ENCODE measurements at places on chromosomes 12 and 14. TPM values are rescaled to one million over a fixed set of nuclear protein-coding genes. Genes with fewer than 3 reads are reported as not detected.

DNA sequence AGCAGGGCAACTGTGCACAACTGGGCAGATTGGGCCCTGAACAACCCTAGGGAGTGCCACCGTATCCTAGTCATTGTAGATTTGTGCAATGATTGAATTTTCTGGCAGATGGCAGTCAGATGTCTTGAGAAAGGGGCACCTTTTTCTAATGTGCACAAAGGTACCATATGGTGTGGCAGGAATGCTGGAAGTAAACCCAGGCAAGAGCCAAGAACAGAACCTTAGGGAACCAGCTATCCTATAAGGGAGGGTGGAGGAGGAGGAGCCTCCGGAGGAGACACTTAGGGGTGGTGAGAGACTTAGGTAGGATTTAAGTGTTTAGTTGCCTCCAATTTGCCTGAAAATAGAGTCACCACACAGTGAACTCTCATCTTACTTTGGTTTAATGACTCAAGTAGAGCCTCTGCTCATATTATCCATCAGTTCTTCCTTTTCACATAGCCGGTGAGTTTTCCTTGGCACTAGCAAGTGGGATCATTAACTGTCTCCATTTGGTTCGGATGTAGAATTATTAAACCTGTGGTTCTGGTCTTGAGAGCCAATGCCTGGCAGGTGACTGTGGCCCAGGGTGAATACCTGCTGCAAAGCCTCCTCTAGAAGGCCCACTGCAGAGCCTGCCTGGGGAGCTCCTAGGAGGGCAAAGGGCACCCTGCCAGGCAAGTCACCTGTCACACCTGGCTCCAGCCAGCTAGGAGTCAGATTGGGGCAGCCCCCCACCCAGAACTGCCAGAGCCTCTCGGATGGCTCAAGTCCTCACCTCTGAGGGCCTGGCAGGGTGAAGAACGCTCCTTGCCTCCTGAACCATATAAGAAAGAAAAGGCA lies 184.4 kb upstream of the HIF1A start:
- no peaks in the 10 kb centered on the region for H3K4me1 ChIP-seq
- no peak overlapping the region for H3K4me3 ChIP-seq
- H3K36me3 ChIP-seq, result no peaks in the 10 kb centered on the region
- DNase-seq, result no peak
- H3K27ac ChIP-seq, result no peak overlapping the region

The DDN gene
- total RNA-seq, result 5.5 TPM

The PIWIL1 gene
- total RNA-seq, result not detected

The SYT1 gene
- 6.8 TPM for total RNA-seq

The TRPV4 gene
- 2.9 TPM for total RNA-seq

DNA sequence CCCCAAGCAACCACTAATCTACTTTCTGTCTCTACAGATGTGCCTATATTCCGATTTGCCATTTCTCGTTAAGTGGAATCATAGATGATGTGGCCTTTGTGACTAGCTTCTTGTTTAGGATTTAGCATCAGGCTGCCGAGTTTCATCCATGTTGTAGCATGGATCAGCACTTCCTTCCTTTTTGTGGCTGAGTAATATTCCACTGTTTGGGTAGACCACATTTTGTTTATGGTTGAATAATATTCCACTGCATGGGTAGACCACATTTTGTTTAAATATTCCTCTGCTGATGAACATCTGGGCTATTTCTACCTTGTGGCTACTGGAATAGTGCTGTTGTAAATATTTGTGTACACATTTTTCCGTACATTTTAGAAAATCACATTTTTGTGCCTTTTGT lies 36.4 kb downstream of the SPRING1 start:
- DNase-seq, result no peak
- H3K36me3 ChIP-seq, result no peaks in the 10 kb centered on the region
- H3K27me3 ChIP-seq, result 0 out of 2 replicates have a peak, but pooled peaks cover 3% of the 10 kb centered on the region
- no peak overlapping the region for H3K4me3 ChIP-seq
- no peaks in the 10 kb centered on the region for H3K4me1 ChIP-seq
- H3K27ac ChIP-seq, result no peak overlapping the region

The HOXC9 gene
- 5.6 TPM for total RNA-seq

DNA sequence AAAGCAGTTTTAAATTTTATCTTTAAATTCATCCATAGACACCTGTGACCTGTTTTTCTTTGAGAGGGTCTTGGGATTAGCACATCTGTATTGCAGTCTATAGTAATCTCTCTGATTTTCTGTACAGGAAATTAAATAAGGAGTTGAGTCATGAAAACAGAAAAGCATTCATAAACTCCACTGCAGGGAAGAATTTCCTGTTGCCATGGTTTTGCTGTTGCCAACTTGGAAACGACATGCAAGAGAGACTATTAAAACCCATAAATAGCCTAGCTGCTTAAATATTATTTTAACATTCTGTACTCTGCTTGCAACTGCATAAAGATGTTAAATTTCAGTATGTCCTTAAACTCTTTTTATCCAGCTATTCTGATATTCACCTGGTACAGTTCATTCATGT lies 281.0 kb upstream of the RGS6 start:
- no peaks in the 10 kb centered on the region for H3K36me3 ChIP-seq
- DNase-seq, result no peak
- no peaks in the 10 kb centered on the region for H3K4me1 ChIP-seq
- H3K4me3 ChIP-seq, result no peak overlapping the region

The CHGA gene
- not detected for total RNA-seq

DNA sequence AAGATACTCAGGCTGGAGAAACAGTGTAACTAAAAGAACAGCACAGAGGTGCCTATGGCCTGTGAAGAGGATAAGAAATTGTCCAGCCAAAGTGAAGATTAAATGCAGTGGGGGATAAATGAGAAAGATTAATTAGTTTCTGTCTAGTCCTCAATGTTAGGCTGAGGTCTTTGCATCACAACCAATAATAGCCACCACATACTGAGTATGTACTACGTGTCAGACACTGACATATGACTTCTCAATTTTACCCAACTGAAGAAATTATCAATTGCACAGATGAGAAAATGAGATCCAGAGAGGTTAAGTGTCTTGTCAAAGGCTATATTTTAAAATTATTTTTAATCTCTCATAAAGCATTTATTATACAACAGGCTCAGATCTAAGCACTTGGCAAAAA lies 285.9 kb downstream of the PDZRN4 start:
- DNase-seq, result no peak
- no peaks in the 10 kb centered on the region for H3K36me3 ChIP-seq
- H3K4me1 ChIP-seq, result no peaks in the 10 kb centered on the region
- no peak overlapping the region for H3K27ac ChIP-seq
- H3K27me3 ChIP-seq, result no peaks in the 10 kb centered on the region
- no peak overlapping the region for H3K4me3 ChIP-seq

DNA sequence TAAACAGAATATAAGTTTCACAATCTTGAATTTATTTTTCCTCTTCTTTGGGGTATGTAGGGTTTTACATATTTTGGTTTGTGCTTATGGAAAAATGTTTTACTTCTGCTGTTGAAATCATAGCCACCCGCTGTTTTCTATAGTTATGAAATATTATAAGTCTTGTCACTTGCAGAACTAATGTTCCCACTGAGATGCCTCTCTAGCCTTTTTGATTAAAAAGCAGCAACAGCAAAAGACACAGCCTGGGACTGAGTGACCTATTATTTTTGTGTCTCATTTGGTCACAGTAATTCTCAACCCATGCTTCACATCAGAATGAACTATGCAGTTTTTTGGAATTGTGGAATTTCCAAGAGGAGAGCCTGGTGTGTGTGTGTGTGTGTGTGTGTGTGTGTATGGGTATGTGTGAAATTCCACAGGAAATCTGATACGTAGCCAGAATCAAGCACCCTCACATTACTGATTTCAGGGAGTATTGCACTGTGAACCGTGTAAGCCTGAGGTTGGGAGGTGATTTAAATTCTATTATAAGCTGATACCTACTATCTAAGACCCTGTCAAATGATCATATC lies 55.7 kb upstream of the FRMD6 start:
- H3K27ac ChIP-seq, result no peak overlapping the region
- no peaks in the 10 kb centered on the region for H3K27me3 ChIP-seq
- peak; percentile 45 for DNase-seq
- H3K4me1 ChIP-seq, result peaks cover 10% of the 10 kb centered on the region
- no peaks in the 10 kb centered on the region for H3K36me3 ChIP-seq

DNA sequence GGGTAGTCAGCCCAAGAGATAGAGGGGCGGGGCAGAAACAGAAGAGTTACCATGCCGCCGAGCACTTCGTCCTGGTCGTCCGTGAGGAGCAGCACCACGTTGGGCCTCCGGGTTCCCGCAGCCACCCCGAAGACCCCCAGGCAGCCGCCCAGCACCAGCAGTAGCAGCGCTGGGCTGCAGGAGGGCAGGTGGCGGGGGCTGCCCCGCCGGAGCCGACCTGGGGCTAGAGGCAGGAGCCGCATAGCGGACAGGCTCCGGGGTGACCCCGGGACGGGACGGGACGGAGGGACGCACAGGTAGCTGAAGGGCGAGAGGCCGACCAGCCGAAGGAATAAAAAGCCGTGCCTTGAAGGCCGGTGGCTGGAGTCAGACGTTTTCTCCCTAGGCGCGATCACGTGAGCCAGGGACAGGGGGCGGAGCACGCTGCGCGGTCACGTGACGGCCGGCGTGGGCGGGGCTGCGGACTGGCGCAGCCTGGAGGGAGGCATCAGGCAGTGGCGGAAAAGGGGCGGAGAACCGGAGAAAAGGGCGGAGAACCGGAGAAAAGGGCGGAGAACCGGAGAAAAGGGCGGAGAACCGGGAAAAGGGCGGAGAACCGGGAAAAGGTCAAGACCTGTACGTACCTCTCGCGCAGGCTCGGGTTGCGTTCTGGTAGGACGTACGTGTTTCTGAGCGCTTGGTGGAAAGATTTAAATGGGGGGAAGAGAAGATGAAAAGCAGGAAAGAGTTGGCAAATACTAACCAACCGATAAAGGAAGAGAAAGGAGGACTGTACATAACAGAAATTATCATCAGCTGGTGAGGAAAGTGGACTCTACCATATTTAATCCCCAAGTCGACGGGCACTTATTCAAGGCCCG lies at the start of gene GNS:
GNS (minus strand) TSS at position 372 of the 860 bp plus-strand sequence; CDS start at position 242, 130 bp downstream.
- peak; percentile 92 for DNase-seq
- H3K27ac ChIP-seq, result peak within 1 kb of the TSS; percentile 43
- H3K4me1 ChIP-seq, result no peaks in the 10 kb centered on the region
- no peaks in the 10 kb centered on the region for H3K36me3 ChIP-seq
- no peaks in the 10 kb centered on the region for H3K27me3 ChIP-seq

The HSPB8 gene
- 3.3 TPM for total RNA-seq

- no peak overlapping the region for H3K4me3 ChIP-seq
- H3K36me3 ChIP-seq, result no peaks in the 10 kb centered on the region
- no peak overlapping the region for H3K27ac ChIP-seq
- no peaks in the 10 kb centered on the region for H3K4me1 ChIP-seq
- no peak for DNase-seq
Observed at GRCh38 chr12:68591734-68592418, 18.8 kb upstream of the RAP1B start.

- H3K4me1 ChIP-seq, result no peaks in the 10 kb centered on the region
- no peak for DNase-seq
- H3K36me3 ChIP-seq, result no peaks in the 10 kb centered on the region
- no peak overlapping the region for H3K4me3 ChIP-seq
Observed at GRCh38 chr12:114678718-114679117, 5.3 kb downstream of the TBX3 start.

GRCh38 chr12:5971194-5971850 lies 26.3 kb upstream of the ANO2 start:
- no peaks in the 10 kb centered on the region for H3K36me3 ChIP-seq
- no peak overlapping the region for H3K4me3 ChIP-seq
- no peak overlapping the region for H3K27ac ChIP-seq
- no peaks in the 10 kb centered on the region for H3K4me1 ChIP-seq

GRCh38 chr12:132027636-132028035 lies 77.9 kb downstream of the EP400 start:
- H3K4me3 ChIP-seq, result no peak overlapping the region
- H3K36me3 ChIP-seq, result peaks cover 56% of the 10 kb centered on the region
- H3K4me1 ChIP-seq, result no peaks in the 10 kb centered on the region
- H3K27ac ChIP-seq, result no peak overlapping the region
- DNase-seq, result no peak

- no peak for DNase-seq
- no peak overlapping the region for H3K4me3 ChIP-seq
- H3K4me1 ChIP-seq, result no peaks in the 10 kb centered on the region
- no peaks in the 10 kb centered on the region for H3K36me3 ChIP-seq
Observed at GRCh38 chr12:13454991-13455777, 258.7 kb downstream of the EMP1 start.

The PRH2 gene
- total RNA-seq, result not detected

Data from SJCRH30 (cell line).